Thyroid gland (tissue), 4 donors: ENCODE measurements at places on chromosomes 11 and 22.

GRCh38 chr22:25495285-25495684 is 69.2 kb upstream of the GRK3 start:
- peak; percentile 57 for DNase-seq

DNA sequence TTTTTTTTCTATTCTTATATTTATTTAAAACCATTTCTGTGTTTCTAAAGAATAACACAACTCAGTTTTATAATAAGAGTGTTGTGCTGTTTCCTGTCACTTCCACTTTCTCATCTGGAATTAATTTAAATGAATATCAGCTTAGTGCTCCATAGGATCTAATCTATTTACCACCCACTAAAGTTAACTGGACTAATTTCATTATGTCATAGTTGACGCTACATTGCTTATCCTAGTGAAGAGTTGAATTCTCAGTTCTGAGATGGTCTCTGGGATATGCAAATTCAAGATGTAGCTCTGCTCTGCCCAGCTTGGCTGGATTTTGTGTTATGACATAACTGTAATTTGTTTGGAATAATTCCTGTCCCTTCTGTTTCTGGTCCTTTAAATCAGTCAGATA is 380.1 kb downstream of the METTL15 start:
- DNase-seq, result no peak

- DNase-seq, result peak; percentile 50
Measured at GRCh38 chr22:46575911-46576555, 38.6 kb upstream of the CELSR1 start.

GRCh38 chr11:120569861-120570260 is 58.3 kb downstream of the GRIK4 start:
- DNase-seq, result no peak

DNA sequence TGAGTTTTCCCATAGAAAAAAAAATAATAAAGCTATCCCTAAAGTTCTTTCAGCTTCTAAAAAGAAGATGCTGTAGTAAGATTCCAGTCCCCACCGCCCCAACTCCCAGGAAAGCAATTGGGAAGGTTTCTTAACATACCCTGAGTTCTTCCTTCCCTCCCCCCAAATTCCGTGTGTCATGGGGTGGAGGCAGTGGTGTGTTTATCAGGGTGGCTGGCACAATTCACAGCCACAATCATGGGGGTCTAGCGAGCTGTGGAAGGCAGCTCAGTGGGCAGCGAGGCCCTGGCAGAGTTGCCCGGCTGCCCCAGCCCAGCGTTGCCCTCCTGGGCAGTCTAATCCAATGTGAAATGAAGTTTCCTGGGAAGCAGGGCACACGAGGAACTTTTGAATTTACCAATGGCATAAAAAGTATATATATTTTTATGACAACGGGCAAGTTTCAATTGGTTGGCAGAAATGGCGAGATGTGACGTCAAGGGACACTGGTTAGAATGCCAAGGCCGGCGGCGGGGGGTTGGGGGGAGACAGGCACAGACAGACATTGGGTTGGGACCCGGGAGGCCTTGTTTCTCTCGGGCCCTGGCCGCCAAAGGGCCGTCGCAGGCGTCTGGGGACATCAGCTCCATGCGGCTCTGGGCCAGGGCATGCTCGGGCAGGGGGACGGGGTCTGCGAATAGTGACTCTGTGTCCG is 80.7 kb upstream of the PPARA start:
- DNase-seq, result peak; percentile 81

- no peak for DNase-seq
Measured at GRCh38 chr11:69063652-69064260, 15.0 kb downstream of the TPCN2 start.

- DNase-seq, result no peak
Measured at GRCh38 chr11:44823006-44823405, 96.2 kb downstream of the TSPAN18 start.

GRCh38 chr22:35380537-35381423 is at the start of gene HMOX1:
Gene HMOX1 (plus strand): TSS chr22:35381096. CDS start chr22:35381174, 78 bp downstream.
- peak; percentile 95 for DNase-seq

DNA sequence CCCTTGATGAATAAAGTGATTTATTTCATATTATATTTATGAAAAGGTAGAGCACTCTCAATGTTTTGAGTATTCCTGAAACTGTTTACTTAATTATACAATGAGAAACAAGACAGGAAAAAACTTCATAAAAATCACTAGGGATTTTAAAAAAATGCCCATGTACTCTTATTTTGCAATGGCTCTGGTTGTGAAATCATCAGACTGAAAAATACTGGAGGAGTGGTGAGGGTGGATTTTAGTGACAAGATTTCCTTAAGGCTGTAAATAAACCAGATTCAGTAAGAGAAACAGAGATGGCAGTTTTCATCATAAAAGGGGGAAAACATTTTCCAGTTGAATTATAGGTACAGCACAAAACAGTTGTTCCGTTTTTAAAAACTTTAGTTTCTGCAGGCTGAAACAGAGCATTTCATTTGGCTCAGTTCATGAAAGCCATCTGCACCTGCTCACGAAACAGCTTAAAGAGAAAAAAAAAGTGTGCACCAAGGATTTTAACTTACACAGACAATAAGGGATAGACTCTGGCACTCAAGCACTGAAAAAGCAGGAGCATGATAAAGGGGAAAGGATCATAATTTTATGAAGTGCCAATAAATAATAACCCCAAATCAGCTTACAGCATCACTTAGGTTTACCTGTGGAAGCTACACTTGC is 100.7 kb downstream of the MAML2 start:
- no peak for DNase-seq

DNA sequence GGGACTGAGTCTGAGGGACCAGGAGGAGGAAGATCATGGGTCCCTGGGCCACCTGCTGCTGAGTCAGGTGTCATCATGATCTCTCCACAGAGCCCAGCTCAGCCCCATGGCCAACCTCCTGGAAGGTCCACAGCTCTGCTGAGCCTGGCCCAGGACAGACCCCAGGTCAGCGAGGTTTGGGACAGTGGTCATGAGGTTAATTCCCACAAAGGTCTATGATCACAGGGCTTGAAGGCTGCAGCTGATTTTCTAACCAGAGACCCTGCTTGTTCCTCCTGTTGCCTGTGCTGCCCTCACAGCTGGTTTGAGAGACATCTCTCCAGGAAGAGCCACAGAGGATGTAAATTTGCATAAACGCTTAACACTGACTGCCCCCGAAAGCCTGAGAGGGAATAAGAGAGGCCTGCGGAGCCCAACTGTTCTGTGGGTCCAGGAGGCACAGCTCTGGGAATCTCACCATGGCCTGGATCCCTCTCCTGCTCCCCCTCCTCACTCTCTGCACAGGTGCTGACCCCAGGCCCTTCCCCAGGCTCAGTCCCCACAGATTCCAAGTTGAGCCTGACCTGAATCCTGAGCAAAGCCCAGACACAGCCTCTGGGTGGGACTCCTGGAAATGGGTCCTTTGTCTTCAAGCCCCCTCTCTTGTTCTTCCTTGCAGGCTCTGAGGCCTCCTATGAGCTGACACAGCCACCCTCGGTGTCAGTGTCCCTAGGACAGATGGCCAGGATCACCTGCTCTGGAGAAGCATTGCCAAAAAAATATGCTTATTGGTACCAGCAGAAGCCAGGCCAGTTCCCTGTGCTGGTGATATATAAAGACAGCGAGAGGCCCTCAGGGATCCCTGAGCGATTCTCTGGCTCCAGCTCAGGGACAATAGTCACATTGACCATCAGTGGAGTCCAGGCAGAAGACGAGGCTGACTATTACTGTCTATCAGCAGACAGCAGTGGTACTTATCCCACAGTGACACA is 102.8 kb downstream of the GGTLC2 start:
- no peak for DNase-seq

DNA sequence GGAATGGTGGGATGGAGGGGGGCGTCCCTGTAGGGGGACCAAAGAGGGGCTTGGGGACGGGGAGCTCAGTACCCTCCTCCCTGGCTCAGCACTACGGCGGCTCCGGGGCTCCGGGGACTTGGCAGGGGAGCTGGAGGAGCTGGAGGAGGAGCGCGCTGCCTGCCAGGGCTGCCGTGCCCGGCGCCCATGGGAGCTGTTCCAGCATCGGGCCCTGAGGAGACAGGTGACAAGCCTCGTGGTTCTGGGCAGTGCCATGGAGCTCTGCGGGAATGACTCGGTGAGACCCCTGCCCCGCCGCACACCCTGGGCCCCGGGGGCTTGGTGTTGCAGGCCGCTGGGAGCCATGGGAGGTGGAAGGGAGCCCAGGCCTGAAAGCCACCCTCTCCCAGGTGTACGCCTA is 11.8 kb upstream of the MIF start:
- DNase-seq, result no peak

GRCh38 chr11:66864924-66865697 is 8.2 kb downstream of the LRFN4 start:
- no peak for DNase-seq

- no peak for DNase-seq
Measured at GRCh38 chr11:76056876-76057275, 149.4 kb downstream of the WNT11 start.

GRCh38 chr11:68315171-68315920 is 3.0 kb downstream of the LRP5 start:
- peak; percentile 71 for DNase-seq

DNA sequence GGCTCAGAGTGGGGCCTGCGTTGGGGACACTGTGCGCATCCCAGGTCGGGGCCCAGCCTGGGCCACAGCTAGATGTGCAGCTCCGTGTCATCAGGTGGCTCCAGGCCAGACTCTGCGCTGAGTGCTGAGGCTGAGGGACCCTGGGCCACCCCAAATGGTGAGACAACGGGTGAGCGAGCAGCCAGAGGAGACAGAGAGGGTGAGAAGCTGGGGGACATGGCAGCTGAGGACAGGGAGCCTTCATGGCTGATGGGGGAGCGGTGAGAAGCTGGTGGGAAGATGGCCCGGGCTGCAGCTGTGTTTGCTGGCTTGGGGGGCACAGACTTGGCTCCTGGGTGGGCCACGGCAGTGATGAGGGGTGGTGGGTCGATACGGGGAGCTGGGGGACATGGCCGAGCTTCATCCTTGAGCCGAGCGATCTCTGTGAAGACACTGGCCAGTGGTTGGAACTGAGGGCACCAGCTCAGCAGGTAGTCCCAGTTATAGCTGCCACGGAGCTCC is 2.5 kb upstream of the TPP1 start:
- no peak for DNase-seq

- DNase-seq, result no peak
Measured at GRCh38 chr11:403761-404431, 9.9 kb downstream of the PKP3 start.

DNA sequence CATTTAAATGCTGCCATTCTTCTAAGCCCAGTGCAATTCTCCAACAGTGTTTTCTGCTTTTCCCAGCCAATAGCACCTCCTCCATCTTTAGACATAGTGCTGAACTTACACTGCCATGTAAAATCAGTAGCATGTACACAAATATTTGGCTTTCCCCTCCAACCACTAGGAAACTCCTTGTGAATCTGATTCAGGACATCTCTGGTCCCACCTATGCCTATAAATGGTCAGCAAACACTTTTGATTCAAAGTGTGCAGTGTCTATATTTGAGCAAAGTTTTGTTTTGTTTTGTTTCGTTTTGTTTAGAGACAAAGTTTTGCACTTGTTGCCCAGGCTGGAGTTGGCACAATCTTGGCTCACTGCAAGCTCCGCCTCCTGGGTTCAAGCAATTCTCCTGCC is 24.8 kb downstream of the YPEL4 start:
- no peak for DNase-seq

DNA sequence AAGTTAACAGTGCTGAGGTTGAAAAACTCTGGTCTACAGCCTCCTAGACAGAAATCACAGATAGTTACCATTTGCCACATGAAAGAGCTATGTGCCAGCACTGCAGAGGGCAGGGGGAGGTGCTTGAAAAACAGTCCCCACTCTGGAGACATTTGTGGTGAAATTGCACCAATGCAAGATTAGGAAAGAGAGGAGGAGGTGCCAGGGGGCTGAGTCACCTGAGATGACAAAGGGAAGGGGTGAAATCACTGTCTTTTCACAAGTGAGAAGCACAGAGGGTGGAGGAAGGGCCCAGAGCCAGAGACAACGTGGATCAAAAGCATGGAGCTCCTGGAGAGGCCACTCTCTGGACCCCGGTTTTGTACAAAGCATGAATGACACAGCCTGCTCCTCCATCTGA is 196.3 kb downstream of the BUD13 start:
- no peak for DNase-seq

DNA sequence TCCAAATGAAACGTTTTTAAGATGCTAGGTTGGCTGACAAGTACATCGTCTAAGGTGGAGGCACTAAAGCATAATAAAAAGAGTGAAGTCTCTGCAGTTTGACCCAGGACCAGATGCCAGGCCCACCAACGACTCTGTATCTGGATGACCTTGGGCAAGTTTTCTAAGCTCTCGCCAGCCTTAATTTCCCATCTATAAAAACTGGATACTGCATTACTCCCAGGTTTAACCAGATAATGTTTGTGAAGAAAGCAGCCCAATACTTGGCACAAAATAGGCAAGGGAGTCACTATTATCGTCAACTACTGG is 49.0 kb downstream of the FAM83F start:
- no peak for DNase-seq

- DNase-seq, result no peak
Measured at GRCh38 chr11:10627291-10627690, 58.8 kb upstream of the LYVE1 start.

DNA sequence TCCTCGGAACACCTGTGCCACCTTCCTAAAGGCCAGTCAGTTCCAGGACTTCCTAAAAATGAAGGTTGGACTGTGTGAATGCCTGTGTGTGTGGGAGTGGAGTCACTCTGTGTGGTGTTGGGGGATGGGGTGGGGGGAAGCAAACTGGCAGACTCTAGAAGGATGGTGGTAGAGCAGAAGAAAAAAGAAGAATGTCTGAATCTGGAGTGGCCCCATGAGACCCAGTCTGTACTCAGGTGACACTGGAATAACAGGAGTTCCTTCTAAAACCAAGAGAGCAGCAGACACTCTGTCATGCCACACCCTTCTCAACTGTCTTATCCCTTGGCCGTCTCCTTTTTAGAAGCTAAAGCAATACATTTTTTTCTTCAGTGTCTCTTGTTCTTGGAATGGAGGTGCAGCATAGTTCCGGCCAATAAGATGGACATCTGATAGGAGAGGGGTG is 82.9 kb downstream of the MAML2 start:
- no peak for DNase-seq

- DNase-seq, result no peak
Measured at GRCh38 chr22:42711281-42711731, 9.4 kb downstream of the A4GALT start.

DNA sequence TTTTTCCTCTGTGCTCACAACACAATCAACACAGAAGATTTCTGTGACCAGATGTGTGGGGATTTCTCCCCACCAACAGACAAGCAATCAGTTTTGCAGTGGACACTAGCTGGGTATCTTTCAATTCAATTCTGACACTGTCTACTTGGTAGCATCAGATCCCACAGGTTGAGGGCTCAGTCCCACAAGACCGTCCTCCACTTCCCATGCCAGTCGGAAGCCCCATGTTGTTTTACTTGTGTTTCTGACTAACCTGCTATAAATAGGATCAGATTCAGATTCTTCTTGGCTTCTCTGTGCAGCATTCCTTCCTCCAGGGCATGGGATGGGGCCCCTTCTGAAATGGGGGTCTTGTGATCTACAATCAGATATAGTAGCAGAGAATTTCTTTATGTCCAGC is 19.6 kb downstream of the ACER3 start:
- DNase-seq, result no peak

- DNase-seq, result no peak
Measured at GRCh38 chr11:47163193-47163592, 13.5 kb downstream of the ARFGAP2 start.

GRCh38 chr22:20456722-20457076 is 19.1 kb upstream of the SCARF2 start:
- no peak for DNase-seq

- peak; percentile 89 for DNase-seq
Measured at GRCh38 chr22:46684706-46685105, 53.3 kb downstream of the CERK start.

- no peak for DNase-seq
Measured at GRCh38 chr11:69158301-69159149, 2.8 kb downstream of the SMIM38 start.
